ENCODE measurements at places on chromosomes 2 and 18.

DNA sequence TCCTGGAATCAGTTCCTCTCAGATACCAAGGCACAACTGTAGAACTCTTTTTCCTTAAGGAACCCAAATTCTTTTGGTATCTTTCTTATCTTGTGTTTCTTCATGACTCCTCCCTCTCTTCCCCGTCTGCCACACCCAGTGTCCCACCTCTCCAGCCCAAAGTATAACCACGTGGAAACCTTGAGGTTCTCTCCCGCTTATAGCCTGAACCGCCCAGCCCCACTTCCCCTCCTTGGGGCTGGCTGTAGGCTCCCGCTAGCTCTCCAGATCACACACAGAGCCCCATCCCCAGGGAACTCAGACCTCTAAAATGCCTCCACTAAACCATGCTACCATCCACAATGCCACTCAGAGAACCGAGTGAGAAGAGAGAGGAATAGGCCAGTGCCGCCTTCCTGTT is 87.5 kb downstream of the MAPRE2 start:
- no peak for DNase-seq

GRCh38 chr2:162118166-162119031 is 33.6 kb downstream of the GCG start:
- no peak for DNase-seq

GRCh38 chr2:29063056-29063455 is 11.3 kb downstream of the PCARE start:
- DNase-seq: no peak

- no peak for DNase-seq
Measured at GRCh38 chr18:57585421-57585820, 1.1 kb downstream of the FECH start.

- no peak for DNase-seq
Measured at GRCh38 chr2:162090109-162090508, 16.1 kb upstream of the DPP4 start.

- DNase-seq: no peak
Measured at GRCh38 chr2:197031803-197032202, 105.3 kb upstream of the PGAP1 start.

All from stimulated activated CD8-positive, alpha-beta memory T cell treated with anti-CD3 and anti-CD28 coated beads, Interleukin-2, amount 100 ng/mL, for 1 hour (primary cell).